NCI-H345 (cell line): ENCODE measurements at places on chromosomes 6 and 20.

DNA sequence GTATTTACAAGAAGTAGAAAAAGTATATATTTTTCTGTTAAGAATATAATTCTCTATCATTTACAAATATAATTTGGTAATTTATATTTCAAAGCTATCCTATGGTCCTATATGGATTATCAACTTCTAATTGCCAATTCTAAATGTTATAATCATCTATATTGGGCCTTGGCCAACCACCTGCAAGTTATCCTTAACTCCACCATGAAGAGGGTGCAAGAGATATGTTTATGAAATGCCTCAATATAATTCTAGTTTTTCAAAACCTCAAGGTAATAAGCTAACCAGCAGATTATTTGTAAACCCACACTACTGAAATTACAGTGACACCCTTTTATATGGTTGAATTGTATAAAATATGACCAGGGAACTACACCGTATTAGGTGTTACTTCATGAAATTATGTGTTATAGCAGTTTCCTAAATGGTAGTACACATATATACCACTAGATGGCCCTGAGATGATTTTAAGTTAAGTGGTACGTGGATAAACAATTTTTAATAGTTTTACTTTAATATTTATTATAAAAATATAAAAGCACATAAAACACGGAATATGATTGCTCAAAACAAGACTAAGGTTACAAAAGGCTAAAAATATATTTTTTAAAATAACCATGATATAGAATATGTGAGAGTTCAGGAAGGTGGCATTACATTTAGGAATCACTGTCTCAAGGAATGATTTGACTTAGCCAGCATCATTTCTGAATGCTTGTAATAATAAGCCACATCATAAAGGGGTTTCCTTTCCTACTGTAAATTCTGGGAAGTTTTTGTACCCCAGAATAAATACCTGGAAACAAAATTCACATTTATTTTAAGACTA lies 9.8 kb upstream of the PNISR start:
- DNase-seq: no peak

GRCh38 chr6:166707045-166707444 lies 80.0 kb upstream of the RPS6KA2 start:
- DNase-seq: peak; percentile 32

GRCh38 chr6:93419304-93420162 lies at the start of gene EPHA7:
EPHA7 (minus strand) TSS chr6:93419559; CDS start chr6:93419341, 218 bp downstream.
- peak; percentile 99 for DNase-seq

- DNase-seq: no peak
Observed at GRCh38 chr6:104404377-104404776, 455.3 kb downstream of the HACE1 start.

GRCh38 chr6:116047173-116047933 lies 13.3 kb downstream of the FRK start:
- no peak for DNase-seq

GRCh38 chr6:96795481-96795880 lies 41.8 kb downstream of the GPR63 start:
- DNase-seq: no peak

GRCh38 chr6:144659202-144660182 lies 374.4 kb downstream of the UTRN start:
- DNase-seq: no peak

- no peak for DNase-seq
Observed at GRCh38 chr6:26230351-26230750, 134.6 kb upstream of the BTN3A2 start.

DNA sequence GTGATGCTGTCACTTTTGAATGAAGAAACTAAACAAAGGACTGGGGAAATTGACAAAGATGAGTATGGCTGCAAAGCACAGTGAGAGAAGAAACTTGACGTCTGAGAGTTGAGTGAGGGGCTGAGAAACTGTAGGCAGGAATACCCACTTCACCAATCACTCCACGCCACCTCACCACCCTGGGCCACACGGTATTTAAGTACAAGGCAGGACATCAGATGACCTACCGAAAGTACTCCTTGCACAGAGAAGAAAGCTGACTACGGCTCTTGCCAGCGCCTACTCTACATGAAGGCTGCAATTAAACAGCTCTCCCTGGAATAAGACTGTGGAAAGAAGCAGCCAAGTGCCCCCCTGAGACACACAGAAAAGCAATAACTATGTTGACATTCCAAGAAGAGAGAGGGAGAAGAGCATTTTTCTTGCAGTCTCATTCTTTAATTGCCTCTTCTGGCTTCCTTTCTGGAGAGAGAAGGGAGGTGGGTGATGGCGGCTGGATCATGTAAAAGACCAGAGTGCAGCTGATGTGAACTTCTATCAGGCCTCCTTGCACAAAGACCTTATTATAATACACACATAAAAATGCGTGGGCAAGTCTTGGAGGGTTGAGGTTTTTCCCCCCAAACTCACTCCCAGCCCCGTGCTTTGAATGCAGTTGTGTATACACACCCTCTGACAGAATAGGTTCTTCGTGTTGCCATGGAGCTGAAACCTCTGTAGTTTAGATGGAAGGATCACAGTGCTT lies 44.6 kb downstream of the HIVEP2 start:
- DNase-seq: no peak

- no peak for DNase-seq
Observed at GRCh38 chr20:22805219-22805618, 220.8 kb upstream of the FOXA2 start.

GRCh38 chr6:77456531-77457248 lies 6.6 kb downstream of the HTR1B start:
- no peak for DNase-seq

DNA sequence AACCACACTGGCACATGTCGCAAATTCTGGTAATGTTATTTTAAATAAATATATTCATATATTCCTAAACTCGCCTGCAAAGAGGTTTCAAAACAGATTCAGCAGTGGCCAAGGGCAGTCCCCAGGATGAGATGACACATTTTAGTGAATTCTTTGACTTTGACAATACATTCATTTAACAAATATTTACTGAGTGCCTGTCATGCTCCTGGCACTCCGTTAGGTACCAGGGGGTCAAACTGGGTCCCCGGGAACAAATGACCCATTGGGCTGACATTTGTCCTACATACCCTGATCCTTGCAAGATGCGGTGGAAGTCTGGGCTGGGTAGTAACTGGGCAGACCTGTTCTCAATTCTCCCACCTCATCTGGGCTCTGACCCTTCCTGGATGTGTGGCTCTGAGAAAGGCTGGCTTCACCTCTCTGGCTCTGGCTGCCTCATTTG lies 74.9 kb downstream of the FYN start:
- no peak for DNase-seq

GRCh38 chr20:50750145-50750671 lies 18.8 kb downstream of the PARD6B start:
- no peak for DNase-seq

- no peak for DNase-seq
Observed at GRCh38 chr6:24907919-24908649, 27.7 kb downstream of the RIPOR2 start.

DNA sequence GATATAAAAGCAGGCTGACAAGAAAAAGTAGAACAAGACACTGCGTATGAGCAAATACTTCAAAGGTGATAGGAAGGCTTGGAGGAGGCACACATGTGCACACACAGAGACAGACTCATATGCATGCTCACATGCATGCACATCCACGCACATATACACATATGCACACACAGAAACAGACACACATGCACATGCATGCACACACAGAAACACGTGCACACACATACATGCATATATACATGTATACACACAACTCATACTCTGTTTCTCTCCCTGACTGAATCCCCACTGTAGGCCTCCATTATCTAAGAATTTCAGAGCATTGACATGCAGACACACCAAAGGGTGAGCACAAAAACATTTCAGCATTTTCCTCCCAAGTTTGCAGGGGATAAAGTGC lies 43.7 kb downstream of the VGLL2 start:
- no peak for DNase-seq
